Endothelial cell of umbilical vein (primary cell): ENCODE measurements at places on chromosomes 7 and 10. TPM values are rescaled to one million over a fixed set of nuclear protein-coding genes. Genes with fewer than 3 reads are reported as not detected.
A peak's percentile ranks its signal among the peaks of the same experiment; 100 is the strongest.

DNA sequence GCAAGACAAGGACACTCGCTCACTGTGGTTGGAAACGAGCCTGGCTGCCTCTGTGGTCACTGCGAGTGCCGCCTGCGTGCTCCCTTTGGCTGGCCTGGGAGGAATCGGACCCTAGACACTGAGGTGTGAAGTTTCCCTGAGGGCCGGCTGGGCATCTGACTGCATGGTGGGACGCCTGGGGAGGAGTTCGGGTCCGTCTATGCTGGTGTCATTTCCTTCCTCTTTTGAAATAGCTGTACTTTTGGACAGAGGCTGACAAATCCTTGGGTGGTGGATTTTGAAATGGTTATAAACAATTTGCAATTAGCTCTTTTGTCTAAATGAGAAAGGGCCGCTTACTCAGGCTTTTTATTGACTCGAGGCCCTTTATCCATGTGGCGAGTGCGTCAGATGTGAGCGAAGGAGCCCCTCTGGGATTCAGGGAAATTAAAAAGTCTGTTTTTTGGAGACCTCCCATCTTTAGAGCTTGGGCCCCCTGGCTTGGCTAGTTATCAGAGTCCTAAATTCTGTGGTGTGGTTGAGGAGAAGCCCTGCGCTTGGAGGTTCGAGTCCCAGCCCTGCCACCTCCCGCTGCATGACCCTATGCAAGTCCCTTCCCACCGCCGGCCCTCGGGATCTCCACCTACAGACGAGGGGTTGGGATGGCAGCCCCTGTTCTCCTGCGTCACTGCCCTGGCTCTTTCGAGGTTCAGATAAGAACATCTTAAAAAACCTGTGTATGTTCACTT is 147.1 kb downstream of the RGS10 start:
- H3K4me3 ChIP-seq = no peak overlapping the region
- peaks cover 8% of the 10 kb centered on the region for H3K4me1 ChIP-seq
- H3K36me3 ChIP-seq = no peaks in the 10 kb centered on the region
- H3K27ac ChIP-seq = no peak overlapping the region
- H3K27me3 ChIP-seq = no peaks in the 10 kb centered on the region
- DNase-seq = peak; percentile 35

DNA sequence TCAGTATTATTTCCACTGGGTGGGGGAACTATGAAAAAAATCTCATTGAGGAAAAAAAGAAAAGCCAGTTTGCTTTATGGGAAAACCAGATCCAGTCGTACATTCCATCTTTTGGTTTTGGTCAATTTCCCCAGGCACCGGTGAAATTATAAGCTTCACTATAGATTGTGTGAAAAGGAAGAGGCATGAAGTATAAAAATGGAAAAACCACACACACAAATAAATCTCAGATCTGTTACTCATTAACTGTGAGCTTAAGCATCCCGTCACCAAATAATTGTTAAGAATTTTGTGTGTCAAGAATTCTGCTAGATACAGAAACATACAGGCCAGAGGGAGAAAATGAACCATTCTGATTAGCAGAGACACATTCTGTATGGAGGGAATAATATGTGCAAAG is 405.5 kb upstream of the CELF2 start:
- H3K36me3 ChIP-seq = no peaks in the 10 kb centered on the region
- no peak overlapping the region for H3K4me3 ChIP-seq
- H3K4me1 ChIP-seq = peaks cover 6% of the 10 kb centered on the region
- H3K27ac ChIP-seq = no peak overlapping the region

- H3K4me3 ChIP-seq = no peak overlapping the region
- peaks cover 6% of the 10 kb centered on the region for H3K27me3 ChIP-seq
- H3K27ac ChIP-seq = no peak overlapping the region
These were observed 248.8 kb upstream of the ZMIZ1 start for GRCh38 chr10:78820007-78820362.

DNA sequence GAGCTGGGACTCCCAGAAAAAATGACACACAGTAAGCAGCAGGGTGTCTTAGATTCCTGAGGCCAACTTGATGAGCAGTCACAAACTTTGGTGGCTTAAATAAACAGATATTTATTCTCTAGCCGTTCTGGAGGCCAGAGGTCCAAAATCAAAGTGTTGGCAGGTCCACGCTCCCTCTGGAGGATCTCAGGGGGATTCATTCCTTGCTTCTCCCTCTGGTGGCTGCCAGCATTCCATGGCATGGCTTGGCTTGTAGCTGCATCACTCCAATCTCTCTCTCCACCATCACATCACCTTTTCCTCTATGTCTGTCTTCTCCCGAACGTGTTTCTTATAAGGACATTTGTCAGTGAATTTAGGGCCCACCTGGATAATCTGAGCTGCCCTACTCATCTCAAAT is 98.4 kb downstream of the OSBPL3 start:
- peaks cover 41% of the 10 kb centered on the region for H3K4me1 ChIP-seq
- no peak overlapping the region for H3K4me3 ChIP-seq
- H3K36me3 ChIP-seq = no peaks in the 10 kb centered on the region
- no peaks in the 10 kb centered on the region for H3K27me3 ChIP-seq

DNA sequence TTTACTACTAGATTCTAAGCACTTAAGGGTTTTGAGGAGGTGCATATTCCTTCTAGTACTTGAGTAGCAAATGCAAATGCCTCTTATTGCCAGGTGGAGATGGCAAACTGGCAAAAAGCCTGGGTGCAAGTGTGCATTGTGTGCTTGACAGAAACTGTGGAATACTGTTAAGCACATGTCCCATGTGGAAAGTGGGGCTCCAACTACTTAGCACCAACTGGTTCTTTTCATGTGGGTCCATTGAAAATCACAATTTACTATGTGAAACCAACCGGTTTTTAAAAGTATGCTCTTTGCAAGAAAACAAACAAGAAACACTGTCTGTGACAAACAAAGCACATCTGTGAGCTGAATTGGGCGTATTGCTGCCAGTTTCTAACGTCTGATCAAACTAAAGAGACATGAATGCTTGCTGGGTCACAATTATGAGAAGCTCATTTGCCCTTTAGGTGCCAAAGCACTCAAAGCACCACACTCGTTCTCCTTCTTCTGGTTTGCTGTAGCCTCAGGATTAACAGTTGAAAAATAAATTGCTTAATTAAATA is 197.4 kb downstream of the SEMA3E start:
- H3K4me1 ChIP-seq = no peaks in the 10 kb centered on the region
- no peak overlapping the region for H3K27ac ChIP-seq
- no peak for DNase-seq

TMEM236 gene
- 0.24 TPM in 1 of 2 replicates, not detected in the other for total RNA-seq

SMARCD3 gene
- total RNA-seq = 5.9 and 6.1 TPM in 2 replicates

DNA sequence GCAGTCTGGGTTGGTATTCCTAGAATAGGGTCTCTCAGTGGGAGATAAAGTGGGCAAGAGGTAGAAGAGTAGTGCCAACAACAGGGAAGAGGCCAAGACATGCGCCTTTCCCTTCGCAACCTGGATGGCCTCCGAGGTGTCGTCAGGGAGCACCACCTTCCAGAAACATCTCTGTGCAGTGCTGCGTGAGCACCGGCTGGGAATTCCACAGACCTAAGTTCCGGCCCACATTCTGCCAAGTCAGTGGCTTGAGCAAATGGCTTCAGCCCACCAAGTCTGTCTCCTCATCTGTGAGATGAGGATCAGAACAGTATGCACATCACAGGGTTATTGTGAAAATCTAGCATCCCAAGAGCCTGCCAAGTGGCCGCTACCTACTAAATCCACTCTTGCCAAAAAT is 40.6 kb downstream of the CCDC3 start:
- peaks cover 8% of the 10 kb centered on the region for H3K27me3 ChIP-seq
- H3K4me3 ChIP-seq = no peak overlapping the region
- DNase-seq = no peak

GRCh38 chr7:69858471-69858870 is 260.2 kb downstream of the AUTS2 start:
- no peaks in the 10 kb centered on the region for H3K4me1 ChIP-seq
- no peak for DNase-seq
- H3K36me3 ChIP-seq = no peaks in the 10 kb centered on the region
- H3K27me3 ChIP-seq = no peaks in the 10 kb centered on the region
- no peak overlapping the region for H3K27ac ChIP-seq
- H3K4me3 ChIP-seq = no peak overlapping the region

GSAP gene
- total RNA-seq = 2.4 and 5.8 TPM in 2 replicates

DNA sequence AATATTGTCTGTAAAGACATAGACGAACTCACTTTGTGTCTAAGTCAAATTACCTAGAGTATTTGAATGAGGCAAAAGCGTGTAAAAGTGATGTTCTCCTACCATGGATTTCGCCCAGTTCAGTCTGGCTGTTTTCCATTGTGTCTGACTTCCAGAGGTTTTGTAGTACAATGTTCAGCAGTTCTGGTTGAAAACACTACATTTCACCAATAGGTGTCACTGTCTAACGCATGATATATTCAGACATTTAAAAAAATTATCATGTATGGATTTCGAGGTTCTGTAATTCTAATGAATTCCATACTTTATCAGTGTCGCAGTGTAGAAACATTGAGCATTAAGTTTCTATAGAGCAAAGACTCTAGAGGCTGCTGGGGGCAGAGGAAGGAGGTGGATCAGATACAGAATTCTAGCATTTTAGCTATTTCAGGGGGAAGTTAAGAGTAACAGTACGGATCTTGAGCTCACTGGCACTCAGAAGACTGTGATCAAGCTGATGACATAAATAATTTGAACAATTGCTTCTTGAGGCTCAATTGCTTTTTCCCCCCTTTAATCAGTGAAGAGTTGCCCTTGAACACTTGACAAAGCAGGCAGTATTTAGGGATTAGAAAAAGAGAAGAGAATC is 196.9 kb upstream of the RHOBTB1 start:
- no peak overlapping the region for H3K4me3 ChIP-seq
- peaks cover 21% of the 10 kb centered on the region for H3K4me1 ChIP-seq
- H3K36me3 ChIP-seq = no peaks in the 10 kb centered on the region
- peak; percentile 88 for DNase-seq

DNA sequence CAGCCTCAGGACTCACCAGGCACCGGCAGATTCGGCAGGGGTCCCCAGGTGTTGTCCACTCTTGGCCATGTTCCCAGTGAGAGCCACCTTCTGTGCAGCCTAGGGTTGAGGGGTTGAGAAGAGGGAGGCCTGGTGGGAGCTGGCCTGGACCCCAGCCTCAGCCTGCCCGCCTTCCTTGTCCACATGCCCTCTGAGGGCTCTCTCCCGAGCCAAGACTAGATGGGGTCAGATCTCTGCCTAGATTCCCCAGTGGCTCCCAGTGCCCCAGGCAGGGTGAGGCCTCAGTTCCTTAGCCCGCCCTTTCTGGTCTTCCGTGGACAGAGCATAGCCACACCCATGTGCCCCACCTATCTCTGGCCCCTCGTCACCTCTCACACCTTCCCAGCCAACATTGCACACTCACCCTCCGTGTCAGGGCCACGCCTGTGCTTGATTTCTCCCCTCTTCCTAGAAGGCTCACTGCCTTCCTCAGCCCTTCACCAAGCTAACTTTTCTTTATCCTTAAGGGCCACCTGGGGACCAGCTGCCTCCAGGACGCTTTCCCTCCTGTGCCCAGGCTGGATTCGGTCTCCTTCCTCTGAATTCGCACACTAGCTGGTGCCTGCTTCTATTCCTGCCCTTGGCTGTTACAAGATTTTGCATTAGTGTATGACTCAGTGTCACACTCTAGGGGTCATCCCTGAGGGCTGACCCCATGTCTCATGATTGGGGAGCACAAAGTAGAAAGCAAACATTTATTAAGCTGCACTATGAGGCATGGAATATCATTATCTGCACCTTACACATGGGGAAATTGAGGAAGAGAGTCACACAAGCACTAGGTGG is 7.5 kb downstream of the KCP start:
- no peak overlapping the region for H3K27ac ChIP-seq
- H3K4me1 ChIP-seq = no peaks in the 10 kb centered on the region
- H3K27me3 ChIP-seq = peaks cover 11% of the 10 kb centered on the region
- no peak overlapping the region for H3K4me3 ChIP-seq

GRCh38 chr7:55946545-55946944 is 5.1 kb upstream of the MRPS17 start:
- H3K27me3 ChIP-seq = no peaks in the 10 kb centered on the region
- no peak overlapping the region for H3K27ac ChIP-seq
- H3K4me1 ChIP-seq = no peaks in the 10 kb centered on the region
- H3K4me3 ChIP-seq = no peak overlapping the region
- no peak for DNase-seq

DNA sequence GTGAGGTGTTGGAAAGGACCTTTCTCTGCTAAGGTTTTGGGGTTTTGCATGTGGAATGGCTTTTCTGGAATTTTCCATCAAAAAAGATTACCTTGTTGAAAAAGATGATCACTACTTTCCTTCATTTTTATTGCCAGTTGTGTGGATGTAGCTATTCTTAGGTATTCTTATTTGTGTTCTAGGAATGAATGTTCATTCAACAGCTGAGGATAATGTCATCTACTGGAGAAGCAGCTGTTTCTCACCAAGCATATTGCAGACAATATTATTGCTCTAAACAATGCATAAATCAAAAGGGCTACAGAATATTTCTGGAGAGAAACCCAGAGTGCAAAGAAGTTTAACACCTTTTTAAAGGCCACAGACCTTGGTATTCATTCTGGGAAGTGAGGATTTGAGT is 145.6 kb upstream of the CALCR start:
- H3K4me3 ChIP-seq = no peak overlapping the region
- no peaks in the 10 kb centered on the region for H3K4me1 ChIP-seq
- no peaks in the 10 kb centered on the region for H3K36me3 ChIP-seq
- no peak for DNase-seq

TMEM213 gene
- total RNA-seq = not detected in 2 replicates

DNA sequence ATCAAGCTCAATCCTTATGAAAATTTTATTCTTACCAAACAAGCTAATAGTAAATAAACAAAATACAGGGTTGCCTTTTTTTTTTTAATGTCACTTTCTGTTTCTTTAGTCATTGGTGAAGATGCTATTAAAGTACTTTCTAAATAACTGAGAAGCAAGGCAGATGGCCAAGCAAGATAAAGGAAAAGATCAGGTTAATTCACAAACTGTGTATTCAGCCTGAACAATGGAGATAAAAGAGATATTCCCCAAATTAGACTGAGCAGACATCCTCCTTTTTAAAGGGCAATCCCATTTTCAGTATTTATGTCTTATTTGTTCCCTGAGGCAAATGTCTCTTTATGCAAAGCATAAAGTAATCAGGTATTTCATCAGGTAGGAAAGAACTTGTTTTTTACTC is 23.1 kb upstream of the XRCC2 start:
- H3K27me3 ChIP-seq = no peaks in the 10 kb centered on the region
- no peaks in the 10 kb centered on the region for H3K36me3 ChIP-seq
- no peak overlapping the region for H3K27ac ChIP-seq
- H3K4me1 ChIP-seq = no peaks in the 10 kb centered on the region
- no peak for DNase-seq

GRCh38 chr7:132023466-132023865 is 467.0 kb upstream of the PODXL start:
- no peaks in the 10 kb centered on the region for H3K36me3 ChIP-seq
- H3K4me3 ChIP-seq = no peak overlapping the region

GRCh38 chr7:128098629-128099028 is 67.4 kb upstream of the LRRC4 start:
- H3K27me3 ChIP-seq = no peaks in the 10 kb centered on the region
- H3K36me3 ChIP-seq = peaks cover 2% of the 10 kb centered on the region
- H3K4me1 ChIP-seq = peaks cover 3% of the 10 kb centered on the region
- H3K27ac ChIP-seq = no peak overlapping the region
- H3K4me3 ChIP-seq = no peak overlapping the region

DNAJB12 gene
- 44.2 and 45.2 TPM in 2 replicates for total RNA-seq
